ENCODE measurements at places on chromosomes 1 and 21.

DNA sequence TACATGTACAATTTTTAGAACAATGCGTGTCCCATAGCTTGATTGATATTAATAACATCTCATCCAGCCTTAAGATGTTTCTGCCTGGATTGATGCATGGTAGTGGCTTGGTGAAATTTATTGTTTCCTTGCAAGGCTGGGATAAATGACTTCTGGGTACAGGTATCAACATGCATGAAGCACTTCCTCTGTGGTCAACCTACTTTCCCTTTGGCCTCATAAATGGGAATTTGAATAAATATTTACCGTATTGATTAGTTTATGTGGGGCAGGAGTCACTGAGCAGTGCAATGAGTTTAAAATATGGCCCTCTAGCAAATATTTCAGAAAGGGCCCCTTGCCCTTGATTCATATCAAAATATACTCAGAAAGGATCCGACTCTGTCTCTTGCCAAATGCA is 83.9 kb upstream of the KCNE2 start:
- DNase-seq = no peak

- DNase-seq = no peak
Measured at GRCh38 chr1:9615316-9616063, 26.8 kb downstream of the TMEM201 start.

DNA sequence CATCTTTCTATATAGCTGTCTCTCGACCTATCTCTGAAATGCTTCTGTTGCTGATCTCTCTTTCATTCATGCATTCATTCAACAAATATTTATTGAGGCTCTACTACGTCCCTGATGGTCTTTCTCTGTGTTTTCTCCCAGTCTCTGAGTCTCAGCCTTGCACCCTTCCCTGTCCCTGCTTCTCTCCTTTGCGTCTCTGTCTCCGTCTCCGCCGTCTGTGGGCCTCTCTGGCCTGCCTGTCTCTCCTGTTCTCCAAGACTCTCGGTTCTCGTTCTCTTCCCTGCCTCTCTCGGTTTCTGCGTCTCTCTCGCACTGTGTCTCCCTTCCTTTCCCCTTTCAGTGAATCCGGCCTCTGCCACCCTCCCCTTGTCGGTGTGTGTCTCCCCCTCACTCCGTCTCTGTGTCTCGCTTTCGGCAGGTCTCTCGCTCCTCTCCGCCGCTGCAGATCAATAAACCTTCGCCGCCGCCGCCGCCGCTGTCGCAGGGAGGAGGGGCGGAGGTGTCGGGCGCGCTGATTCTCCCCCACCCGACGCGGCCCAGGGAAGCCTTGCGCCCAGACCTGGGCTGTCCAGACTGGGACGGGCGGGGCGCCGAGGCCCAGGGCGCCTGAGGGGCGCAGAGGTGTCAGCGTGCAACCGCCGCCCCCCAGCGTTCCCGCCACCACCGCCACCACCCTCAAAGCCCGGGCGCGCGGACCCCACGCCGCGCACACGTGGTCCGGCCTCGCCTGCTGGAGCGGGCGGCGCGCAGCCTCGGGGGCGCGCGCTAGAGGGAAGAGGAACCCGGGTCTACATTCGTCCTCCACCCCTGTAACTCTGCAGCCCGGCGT is 3.0 kb downstream of the EFNA3 start:
- DNase-seq = no peak

- DNase-seq = no peak
Measured at GRCh38 chr21:42231756-42232155, 12.8 kb downstream of the ABCG1 start.

- peak; percentile 64 for DNase-seq
Measured at GRCh38 chr1:226870401-226871279, at the start of gene PSEN2. Gene PSEN2, plus strand, starts transcription at chr1:226870616. Its CDS starts 11,292 bp downstream, at chr1:226881908.

DNA sequence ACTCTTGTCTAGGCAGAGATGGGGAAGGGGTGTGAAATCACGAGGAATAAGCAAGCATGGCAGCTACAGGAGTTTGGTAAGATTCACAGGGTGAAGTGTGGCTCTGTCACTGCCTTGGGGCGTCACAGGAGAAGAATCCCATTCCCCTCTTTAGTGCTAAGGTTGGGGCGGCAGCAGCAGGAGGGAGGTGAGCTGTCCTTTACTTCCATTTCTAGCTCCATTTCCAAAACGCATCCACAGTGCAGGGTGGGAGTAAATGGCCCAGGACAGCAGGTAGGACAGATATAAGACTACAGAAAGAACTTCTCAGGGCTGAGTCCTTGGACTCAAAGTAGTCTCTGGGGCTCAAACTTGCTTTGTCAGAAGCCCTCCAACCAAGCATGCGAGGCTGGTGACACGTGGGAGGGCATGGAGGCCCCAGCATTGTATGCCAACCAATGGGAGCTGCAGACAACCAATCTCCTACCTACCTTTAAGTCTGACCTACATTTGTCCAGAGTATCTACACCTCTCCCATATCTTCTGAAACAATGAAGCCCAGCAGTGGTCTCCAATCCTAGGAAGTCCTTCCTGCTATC is 8.5 kb downstream of the MEF2D start:
- DNase-seq = no peak

GRCh38 chr21:14916676-14917141 is 148.1 kb downstream of the NRIP1 start:
- DNase-seq = no peak

- no peak for DNase-seq
Measured at GRCh38 chr1:30317921-30318320, 405.5 kb downstream of the MATN1 start.

DNA sequence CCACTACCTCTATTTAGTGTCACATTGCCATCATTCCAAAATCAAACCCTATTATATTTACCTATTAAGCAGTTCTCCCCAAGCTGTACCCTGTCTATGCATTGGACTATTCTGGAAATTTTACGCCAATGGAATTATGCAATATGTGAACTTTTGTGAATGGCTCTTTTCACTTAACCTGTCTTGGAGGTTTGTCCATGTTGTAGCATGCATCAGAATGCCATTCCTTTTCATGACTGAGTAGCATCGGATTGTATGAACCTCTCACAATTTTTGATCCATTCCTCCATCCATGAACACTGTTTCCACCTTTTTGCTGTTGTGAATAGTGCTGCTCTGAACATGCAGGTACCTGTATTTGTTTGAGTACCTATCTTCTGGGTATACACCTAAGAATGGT is 33.7 kb downstream of the FAM163A start:
- DNase-seq = no peak

DNA sequence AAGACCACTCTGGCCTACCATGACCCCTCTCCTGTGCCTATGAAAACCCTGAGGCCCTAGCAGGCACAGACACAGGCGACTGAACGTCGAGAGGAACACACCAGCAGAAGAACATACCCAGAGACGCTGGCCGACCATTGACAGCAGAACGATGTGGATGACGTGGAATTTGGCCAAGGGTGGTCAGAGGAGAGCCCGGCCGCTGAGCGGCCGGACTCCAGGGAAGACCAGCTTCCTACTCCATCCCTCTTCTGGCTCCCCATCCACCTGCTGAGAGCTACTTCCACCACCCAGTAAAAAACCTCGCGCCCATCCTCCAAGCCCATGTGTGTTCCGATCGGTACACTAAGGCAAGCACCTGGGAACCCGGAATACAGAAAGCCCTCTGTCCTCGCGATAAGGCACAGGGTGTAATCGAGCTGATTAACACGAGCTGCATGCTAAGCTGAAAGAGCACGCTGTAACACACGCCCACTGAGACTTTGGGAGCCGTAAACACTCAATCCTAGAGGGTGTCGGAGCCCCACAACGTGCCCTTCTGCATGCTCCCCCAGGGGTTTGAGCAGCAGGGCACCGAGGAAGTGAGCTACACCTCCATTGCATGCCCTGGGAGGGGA is 150.3 kb downstream of the CENPF start:
- DNase-seq = no peak

DNA sequence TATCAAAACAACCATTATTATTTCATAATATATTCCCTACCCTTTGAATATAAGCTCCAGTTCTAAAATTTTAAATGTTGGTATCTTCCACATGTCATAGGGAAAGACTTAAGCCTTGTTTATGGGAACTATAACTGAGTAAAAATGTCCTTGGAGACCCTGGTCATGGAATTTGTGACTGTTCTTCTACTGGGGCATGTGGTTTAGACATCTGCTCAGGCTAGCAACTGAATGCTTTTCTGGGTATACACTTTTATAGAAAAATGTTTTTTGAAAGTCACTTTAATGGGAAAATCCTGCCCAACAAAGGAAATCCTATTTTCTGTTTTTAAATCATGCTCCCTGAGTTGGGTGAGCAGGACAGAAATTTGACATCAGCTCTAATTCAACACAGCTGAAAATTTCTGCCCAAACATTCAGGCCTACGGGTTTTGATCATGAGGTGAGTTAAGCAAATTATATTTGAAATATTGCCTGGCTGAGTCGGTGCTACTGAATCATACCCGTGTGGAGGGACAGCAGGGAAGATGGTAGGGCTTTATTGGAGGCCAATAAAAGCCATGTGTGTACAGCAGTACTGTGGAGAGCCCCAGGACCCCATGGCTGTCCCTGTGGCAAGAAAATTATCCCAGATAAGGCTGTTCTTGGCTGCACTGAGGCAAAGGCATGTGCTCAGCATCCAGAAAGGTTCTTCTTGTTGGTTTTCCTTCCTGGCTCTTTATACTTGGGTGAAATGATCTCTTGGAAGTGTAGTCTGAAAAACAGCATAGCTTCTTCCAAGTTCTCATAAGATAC is 391.8 kb downstream of the DISC1 start:
- no peak for DNase-seq

- no peak for DNase-seq
Measured at GRCh38 chr1:24051206-24051945, 60.6 kb downstream of the MYOM3 start.

- no peak for DNase-seq
Measured at GRCh38 chr1:43275826-43276620, 6.2 kb downstream of the TMEM125 start.

DNA sequence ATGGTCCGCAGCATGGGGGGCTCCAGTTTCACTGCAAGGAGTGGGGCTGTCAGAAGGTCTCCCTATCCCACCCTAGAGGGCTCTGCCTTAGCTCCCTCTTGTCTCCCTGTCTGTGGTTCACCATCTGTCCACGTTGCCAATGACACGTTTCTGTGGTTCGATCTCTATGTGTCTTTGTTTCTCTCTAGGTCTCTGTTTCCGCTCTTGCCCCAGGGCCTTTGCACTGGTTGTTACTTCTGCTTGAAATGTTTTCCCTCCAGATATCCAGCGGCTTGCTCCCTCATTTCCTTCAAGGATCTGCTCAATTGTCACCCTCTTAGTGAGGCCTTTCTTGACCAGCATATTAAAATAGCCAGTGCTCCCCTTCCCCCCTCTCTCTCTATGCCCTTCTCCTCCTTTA is 8.5 kb upstream of the MRPS15 start:
- no peak for DNase-seq

DNA sequence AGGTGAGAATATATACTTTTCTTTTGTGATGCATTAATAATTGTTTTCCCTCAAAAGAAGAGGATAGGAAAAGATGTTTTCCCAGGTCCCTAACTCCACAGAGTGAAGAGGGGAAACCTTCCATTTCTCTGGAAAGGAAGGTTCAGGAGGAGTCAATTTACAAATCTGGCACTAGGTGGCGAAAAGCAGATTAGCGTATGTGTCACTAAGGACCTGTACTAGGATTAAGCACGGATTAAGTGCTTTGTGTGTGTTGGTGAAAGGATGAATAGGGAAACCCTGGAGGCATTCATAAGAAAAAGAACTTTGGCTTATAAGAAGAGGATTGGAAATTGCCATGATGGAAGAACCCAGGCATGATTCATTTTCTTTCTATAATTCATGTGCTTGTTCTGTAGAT is 410.1 kb upstream of the PLXNA2 start:
- no peak for DNase-seq

DNA sequence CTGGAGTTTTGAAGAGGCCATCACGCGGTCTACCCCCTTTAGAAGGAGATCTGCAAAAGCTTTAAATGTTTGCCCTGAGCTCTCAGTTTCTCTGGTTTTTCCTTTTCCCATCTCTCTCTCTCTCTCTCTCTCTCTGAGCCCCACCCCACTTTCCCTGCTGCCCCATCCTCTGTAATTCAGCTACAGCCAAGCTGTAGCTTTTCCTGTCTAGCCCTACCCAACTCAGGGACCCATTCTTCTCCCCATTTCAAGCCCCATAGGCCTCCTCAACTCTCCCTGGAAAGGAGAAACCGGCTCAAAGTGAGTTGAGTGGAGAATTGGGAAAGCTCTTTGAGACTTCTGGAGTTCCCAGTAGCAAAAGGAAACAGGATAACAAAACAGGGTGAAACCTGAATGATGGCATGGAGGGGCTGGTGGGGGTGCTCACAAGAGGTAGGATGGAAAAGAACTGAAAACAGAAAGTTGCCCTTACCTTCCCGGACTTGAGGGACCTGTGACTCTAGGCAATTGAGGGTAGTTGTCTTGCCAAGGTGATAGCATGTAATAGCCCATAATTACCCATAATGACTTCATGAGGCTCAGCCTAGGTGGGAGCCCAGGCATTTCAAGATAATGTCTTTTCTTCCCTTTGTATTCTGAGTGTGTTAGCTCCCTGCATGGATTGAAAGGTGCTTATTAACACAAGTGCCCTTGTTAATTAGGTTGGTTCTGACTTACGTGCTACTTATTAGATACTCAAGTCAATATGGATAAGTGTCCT is 84.9 kb downstream of the SLC16A1 start:
- no peak for DNase-seq

GRCh38 chr1:112074711-112075110 is 85.2 kb upstream of the KCND3 start:
- DNase-seq = no peak

GRCh38 chr21:29797155-29797554 is 142.6 kb downstream of the GRIK1 start:
- DNase-seq = no peak

- no peak for DNase-seq
Measured at GRCh38 chr1:38293567-38293966, 247.0 kb upstream of the POU3F1 start.

GRCh38 chr1:177902266-177902665 is 67.6 kb downstream of the SEC16B start:
- no peak for DNase-seq

GRCh38 chr1:205986861-205987260 is 16.3 kb downstream of the RAB7B start:
- DNase-seq = no peak

- DNase-seq = no peak
Measured at GRCh38 chr1:180184041-180184440, 29.4 kb downstream of the QSOX1 start.

- no peak for DNase-seq
Measured at GRCh38 chr21:14095056-14095455, 115.7 kb downstream of the LIPI start.

- DNase-seq = no peak
Measured at GRCh38 chr21:43694437-43695079, 24.4 kb upstream of the PDXK start.

GRCh38 chr1:1127551-1128451 is 11.9 kb upstream of the C1orf159 start:
- DNase-seq = no peak

All from NCI-H2171 (cell line).